ENCODE measurements at places on chromosomes 11 and 22.

GRCh38 chr22:19466848-19467752, 11.9 kb downstream of the UFD1 start:
- no peak for DNase-seq

DNA sequence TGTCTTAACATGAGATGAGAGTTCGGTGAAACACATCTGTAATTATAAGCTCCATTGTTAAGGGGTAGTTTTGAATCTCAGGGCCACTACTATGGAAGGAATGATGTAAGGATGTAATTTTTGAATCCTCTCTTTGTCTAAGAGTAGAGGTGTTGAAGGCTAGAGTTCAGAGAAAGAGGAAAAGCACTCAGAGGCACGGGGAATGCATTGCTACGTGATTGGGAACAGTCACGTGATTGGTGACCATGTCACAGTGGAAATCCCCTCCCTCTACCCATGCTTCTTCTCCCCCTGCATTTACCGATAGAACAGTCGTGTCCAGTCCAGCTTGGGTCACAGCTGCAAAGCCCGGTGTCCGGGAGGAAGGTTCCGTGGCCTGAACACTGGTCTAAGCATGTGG, 230.3 kb upstream of the NARS2 start:
- no peak for DNase-seq

DNA sequence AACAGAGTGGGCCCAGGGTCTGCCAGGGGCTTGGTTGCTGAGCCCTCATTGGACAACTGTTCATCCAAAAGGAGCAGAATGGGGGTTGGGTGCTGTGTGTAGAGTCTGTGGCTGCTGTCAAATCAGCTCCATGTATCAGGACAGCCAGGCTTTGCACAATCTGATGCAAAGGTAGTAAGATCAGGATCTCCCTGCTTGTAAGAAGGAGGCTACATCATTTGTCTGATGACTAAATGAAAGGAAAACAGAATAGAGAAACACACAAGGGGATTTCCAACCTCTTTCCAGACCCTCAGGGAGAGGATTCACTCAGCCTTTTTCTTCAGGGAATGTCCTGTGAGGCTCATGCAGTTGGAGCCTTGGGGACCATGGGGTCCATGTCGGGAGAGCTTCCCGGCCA, 7.2 kb downstream of the MICAL2 start:
- no peak for DNase-seq

DNA sequence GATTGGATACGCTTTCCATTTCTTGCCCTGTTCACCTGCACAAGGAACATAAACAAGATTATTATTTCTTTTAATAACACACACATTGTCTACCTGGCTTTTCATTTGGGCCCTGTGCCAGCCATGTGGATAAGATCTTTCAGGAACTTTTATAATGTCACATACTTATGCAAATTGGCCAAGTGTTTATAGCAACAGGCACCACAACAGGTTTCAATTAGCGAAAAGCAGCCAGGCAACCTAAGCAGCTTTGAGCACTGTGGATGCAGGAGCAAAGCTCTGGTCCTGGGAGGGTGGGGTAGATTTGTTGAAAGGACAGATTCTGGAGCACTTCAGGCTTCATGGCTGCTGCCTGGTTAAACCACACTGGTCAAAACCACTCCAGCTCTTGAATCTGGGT, 217.4 kb downstream of the BARX2 start:
- no peak for DNase-seq

- DNase-seq = no peak
These were observed 797 bp downstream of the STARD10 start for GRCh38 chr11:72793076-72793424.

- no peak for DNase-seq
These were observed 723 bp downstream of the OR51M1 start for GRCh38 chr11:5384335-5384734.

DNA sequence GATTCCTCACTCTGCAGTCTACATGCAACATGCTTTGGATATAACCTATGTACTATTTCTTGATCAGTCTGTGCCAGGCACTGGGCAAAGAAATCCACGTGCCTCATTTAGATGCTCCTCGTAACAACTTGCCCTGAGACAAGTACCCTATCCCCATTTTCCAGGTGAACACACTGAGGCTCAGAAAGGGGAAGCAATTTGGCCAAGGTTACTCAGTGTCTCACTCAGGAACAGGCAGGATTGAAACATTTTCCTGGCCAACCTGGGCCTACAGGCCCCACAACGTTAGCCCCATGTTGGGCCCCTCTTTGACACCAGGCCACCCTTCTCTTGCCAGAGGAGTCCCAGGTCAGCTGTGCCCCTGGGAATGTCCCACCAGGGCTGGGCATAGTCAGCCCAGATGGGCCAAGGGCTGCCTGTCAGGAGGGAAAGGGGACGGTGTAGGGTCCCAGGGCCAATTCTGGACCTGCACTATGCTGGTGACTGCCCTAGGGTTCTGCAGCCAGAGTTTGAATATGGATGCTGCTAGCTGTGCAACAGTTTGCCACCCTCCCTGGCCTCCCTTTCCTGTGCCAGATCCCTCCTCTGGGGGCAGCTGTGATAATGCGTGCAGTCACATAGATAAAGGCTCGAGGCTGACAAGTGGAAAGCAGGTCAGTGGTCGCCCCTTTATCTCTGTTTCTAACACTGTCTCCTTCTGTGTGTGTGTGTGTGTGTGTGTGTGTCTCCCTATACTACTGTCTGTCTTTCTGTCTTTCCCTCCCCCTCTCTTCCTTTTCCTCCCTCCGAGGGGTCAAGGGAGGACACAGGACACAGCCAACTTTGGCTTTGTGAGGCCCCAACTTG, 10.4 kb upstream of the EMID1 start:
- DNase-seq = no peak

- no peak for DNase-seq
These were observed 69.7 kb upstream of the TCF20 start for GRCh38 chr22:42340150-42340549.

DNA sequence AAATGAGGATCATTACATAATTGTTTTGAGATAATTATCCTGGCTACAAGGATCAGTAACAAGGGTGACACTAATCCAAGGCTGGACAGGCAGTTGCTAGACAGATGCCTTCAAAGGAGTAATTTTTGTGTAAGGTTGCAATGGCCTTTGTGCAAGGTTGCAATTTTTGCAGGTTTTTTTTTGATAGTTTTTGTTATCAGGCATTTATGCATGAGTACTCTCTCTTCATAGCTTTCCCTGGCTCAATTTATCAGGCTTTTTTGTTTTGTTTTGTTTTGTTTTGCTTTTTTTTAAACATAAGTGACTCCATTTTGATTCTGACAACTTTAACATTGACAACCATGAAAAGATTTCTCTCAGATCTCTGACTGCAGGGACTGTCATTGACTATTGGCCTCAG, 110.2 kb downstream of the SWAP70 start:
- no peak for DNase-seq

DNA sequence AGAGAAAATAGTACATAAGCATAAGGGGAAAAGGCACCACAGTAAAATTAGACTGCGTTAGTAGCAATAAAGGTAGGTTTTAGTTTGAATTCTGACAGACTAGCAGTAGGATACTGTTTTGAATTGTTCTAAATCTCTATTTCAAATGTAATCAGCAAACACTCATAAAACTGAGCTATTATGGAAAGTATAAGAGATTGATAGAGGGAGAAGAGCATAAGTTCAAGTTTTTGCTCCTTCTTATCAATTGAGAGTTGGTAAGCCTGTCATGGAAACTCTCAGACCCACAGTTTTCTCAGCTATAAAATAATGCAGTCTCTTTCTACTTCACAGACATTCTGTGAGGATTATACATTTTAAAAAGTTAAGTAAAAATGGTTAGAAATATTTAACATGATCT, 840.2 kb upstream of the CNTN5 start:
- no peak for DNase-seq

- DNase-seq = no peak
These were observed 20.2 kb downstream of the LMO1 start for GRCh38 chr11:8243458-8243857.

- DNase-seq = no peak
These were observed 275.0 kb upstream of the SESN3 start for GRCh38 chr11:95505927-95506426.

- no peak for DNase-seq
These were observed 114.7 kb downstream of the CSTPP1 start for GRCh38 chr11:47051217-47051616.

GRCh38 chr22:36907253-36908195, 5.9 kb upstream of the CSF2RB start:
- DNase-seq = no peak

DNA sequence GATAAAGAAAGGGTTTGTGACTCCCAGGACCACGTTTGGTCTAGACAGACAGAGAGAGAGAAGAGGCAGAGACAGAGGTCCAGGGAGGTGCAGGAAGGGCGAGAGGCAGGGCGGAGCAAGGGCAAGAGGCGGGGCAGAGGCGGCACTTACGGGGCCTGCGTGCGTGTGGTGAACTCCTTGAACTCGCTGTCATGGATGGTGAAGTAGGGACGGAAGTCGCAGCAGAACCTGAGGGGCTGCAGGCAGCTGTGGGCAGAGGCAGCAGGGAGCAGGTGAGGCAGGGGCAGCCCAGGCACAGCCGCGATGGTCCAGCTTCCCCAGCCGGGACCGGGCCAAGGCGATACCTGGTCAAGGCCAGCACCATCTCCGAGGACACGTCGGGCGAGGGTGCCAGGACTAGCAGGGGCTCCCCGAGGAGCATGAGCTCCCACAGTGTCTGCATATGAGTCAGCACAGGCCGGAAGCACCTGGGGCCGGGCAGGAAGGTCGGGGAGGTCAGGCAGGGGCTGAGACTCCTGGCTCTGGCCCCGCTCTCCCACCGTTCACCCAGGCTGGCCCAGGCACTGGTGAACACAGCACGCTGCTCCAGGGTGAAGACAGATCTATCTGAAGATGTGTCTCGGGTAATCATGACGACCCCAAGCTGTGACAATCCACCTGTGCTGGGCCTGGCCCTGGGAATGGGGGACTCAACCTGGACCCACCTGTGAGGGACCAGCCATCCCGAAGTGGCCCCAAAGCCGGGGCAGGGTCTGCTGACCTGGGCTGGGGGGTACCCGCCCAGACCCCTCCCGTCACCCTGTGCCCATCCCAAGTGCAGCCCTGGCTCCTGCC, 7.2 kb upstream of the PLXNB2 start:
- DNase-seq = peak; percentile 76

DNA sequence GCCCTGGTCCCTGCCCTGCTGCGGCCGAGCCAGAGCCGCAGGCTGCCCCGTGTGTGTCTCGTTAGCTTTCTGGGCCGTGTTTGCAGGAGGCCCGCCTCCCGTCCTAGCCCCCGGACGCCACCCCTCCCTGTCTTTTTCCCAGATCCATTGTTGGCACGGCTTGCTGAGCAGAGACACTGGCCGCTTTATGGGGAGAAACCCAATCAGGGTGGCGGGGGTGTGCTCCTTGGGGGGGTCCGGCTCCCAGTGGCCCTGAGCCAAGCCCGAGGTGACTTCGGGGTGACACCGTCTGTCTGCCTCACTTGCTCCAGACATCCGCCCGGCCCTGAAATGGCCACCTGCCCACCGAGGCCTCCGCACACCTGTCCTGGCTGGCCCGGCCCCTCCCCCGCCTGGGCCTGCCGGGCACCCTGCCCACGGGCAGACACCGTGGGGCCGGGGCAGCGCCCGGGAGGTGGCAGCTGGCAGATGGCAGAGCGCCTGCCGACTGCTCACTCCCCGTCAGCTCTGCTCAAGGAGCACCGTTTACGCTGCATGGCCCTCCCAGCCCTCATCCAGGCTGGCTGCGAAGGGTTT, 43.1 kb upstream of the PPARA start:
- no peak for DNase-seq

DNA sequence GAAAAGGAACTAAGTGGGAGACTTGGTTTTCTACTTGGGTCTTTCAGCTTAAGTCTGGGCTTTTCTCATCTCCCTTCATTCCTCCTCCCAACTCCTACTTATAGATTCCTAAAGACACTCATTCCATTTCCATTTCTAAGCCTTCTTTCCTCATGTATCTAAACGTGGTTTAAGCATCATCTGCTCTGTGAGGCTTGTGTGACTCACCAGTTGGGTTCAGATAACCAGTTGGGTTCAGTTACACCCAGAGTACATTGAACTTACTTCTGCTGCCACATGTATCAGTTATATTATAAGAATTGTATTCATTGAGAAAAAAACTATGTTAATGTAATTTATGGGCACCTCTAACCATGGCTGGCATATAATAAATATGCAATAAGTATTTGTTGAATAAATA, 831.2 kb upstream of the CCDC90B start:
- no peak for DNase-seq

DNA sequence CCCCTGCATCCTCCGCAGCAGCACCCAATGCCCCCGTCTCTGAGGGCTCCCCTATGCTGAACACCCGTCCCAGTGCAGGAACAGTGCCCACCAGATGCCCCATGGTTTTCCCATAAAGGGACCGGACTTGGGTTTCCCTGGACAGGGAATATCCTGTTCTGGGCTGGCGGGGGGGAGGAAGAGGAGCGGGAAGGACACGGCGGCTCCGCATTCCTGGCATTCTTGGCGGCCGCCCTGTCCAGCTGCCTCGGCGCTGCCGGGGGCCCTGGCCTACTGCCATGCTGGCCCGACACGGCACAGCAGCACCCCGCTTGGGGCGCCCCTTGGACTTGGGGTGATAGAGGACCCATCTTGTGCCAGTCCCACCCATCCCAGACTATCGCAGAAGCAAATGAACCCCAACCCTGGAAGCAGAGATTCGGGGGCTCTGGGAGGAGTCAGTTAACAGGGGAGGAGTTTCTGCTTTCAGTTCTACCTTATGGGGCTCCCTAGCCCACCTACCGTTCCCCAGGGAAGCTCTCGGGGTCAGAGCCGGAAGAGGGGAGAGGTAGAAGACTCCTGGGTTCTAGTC, 23.7 kb upstream of the CBX7 start:
- no peak for DNase-seq

- DNase-seq = no peak
These were observed 44.0 kb downstream of the GRAMD1B start for GRCh38 chr11:123473941-123474677.

GRCh38 chr11:44571871-44572270, 6.4 kb downstream of the CD82 start:
- no peak for DNase-seq

DNA sequence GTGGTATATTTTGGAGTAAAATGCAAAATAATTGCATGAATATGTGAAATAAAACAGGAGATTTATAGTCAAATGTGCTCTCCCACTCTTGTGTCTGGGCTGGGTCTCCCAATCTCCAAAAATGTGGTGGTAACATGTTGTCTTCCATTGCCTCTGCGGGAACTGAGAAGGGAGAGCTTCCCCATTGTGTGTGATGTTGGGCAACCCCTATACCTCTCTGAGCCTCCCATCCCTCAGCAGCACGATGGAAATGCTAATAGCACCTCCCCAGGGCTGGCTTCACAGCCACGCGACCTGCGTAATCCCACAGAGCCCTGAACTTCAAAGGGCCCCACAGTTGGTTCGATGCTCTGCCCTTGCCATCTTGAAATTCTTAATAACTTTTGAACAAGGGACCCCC, 72.0 kb downstream of the TP53I11 start:
- DNase-seq = no peak

- no peak for DNase-seq
These were observed 99.4 kb upstream of the MTMR2 start for GRCh38 chr11:96023275-96023674.

- no peak for DNase-seq
These were observed 72.6 kb downstream of the SCN3B start for GRCh38 chr11:123581651-123582399.

Measured in activated T-cell treated with anti-CD3 and anti-CD28 coated beads for 48 hours (primary cell).